ENCODE measurements at places on chromosomes 5 and 9.

DNA sequence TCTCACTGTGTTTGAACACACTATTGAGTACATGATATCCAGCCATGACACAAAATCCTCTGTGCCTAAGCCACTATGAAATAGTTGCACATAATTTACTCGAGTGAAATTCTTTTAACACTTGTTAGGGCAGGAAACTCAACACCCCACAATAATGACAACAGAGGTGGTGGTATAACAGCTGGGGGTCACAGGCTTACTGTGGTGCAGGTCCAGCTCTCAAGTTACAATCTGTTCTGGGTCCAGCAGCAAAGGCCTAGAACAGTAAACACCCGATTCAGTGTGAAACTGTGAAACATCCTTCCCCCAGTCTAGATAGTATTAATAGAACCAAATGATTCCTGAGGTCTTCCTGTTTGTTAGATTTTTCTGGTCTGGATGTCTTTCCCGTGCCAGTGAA lies 102.9 kb upstream of the APC start:
- DNase-seq = no peak

DNA sequence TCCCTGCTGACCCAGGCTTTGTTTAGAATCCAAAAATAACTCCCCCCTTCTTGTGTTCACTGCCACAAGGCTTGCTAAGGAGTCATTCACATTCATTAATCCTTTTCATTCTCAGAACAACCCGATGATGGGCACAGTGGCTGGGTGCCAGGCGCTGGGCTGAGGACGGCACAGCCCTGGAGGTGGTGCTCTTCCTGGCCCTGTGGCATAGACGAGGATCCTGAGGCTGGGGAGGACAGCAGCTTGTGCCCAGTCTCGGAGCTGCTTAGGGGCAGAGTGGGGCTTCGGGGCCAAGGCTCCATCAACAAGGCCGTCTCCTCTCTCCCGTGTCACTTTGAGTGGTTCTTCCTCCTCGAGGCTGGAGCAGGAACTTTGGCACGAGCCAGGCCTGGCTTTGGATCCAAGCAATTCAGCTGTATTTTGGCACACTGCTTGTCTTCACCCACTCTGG lies 166.7 kb downstream of the TTLL11 start:
- no peak for DNase-seq

DNA sequence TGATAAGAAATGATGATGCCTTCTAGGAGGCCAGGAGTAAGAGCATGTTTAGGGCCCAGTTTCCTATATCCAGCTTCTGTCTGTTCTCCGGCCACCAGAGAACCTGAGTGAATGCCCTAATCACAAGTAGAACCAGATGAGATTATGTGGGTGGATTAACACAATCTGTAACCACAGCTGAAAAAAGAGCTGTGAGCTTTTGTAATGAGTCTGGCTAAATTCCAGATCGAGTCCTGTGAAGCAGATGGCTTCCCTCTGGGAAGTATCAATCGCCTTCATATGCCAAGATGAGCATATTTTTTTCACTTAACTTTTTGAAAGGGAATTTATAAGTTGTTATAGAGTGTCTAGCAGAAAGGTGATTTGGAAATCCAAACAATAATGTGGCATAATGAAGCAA lies 99.8 kb downstream of the NNT start:
- DNase-seq = no peak

DNA sequence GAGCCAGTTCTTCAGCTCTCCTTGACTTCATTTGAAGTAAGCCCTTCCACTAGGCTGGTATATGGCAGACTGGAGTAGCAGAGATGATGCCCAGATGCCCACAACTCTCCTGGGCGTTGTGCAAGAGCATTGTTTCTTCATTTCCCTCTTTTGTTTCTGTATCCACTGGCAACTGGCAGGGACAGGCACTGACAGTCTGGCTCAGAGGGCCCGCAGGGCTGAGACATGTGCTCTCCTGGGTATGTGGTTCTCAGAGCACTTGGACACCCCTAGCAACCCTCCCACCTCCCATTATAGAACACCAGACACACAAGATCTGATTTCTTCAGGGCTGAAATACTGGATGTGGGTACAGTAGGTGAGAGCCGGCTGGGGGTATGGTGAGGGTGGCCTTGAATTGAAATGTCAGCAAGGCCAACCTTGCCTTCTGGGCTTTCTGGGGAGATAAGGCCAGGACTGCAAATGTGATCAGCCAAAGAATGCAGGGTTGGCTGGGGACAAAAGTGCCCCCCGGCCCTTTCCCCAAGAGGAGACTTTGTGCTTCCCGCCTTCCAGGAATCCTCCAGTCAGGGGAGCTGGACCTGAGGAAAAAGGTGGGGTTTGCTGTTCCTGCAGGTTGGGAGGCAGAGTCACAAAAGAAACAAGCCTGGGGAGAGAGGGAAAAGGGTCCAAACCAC lies 28.6 kb upstream of the CTNNA1 start:
- DNase-seq = peak; percentile 77
